ENCODE measurements at places on chromosomes 3 and 15.

GRCh38 chr15:60004846-60005351 lies 788 bp downstream of the FOXB1 start:
- DNase-seq = no peak

DNA sequence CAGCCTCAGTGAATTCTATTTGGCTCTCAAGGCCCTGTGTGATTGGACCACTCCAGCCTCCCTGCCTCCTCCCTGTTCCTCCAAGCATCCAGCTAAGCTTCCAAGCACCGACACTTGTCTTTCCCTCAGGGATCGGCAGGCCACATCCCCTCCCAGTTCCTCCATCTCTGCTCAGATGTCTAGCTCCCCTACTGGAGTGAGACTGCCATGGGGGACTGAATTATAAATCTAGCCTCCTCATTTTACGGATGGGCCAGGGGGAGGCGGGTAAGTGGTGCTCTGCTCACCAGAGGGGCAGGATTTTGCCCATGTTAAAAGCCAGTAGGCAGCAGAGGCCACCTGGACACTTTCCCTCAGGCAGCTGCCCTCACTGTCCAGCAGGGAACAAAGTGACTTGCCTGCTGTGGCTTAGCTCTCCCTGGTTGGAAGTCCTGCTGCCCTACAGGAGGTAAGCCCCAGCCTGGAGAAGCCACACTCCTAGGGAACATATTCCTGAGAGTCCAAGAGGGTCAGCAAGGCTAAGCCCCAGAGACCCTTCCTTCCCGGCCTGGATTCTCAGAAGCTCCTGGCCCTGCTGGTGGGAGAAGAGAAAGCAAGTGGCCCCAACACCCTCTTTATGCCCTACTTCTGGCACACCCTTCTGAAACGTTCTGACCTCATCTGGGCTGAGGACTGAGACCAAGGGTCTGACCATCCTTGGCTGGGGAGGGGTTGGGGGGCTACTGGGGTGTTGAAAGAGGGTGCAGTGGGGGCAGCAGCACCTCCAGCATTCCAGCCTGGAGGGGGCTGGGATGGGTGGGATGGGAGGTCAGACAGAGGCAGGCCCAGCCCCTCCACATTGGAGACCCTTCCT lies 9.1 kb upstream of the HHATL start:
- no peak for DNase-seq

DNA sequence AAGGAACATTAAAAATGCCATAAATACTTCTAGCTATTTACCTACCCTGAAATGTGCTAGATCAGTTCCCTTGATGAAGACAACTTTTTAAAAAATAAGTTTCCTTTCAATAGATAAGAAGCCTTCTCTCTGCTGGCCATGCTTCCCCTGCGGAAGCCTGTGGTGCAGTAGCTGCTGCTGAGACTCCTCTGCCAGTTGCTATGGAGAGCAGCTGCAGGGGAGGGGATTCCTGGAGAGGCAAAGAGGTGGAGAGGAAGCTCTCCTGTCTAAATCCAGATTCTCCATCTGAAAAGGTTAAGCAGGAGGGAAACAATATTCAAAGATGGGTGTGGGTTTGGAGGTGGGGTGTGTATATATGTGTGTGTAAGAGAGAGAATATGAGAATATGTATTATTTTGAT lies 69.8 kb upstream of the BFSP2 start:
- no peak for DNase-seq

DNA sequence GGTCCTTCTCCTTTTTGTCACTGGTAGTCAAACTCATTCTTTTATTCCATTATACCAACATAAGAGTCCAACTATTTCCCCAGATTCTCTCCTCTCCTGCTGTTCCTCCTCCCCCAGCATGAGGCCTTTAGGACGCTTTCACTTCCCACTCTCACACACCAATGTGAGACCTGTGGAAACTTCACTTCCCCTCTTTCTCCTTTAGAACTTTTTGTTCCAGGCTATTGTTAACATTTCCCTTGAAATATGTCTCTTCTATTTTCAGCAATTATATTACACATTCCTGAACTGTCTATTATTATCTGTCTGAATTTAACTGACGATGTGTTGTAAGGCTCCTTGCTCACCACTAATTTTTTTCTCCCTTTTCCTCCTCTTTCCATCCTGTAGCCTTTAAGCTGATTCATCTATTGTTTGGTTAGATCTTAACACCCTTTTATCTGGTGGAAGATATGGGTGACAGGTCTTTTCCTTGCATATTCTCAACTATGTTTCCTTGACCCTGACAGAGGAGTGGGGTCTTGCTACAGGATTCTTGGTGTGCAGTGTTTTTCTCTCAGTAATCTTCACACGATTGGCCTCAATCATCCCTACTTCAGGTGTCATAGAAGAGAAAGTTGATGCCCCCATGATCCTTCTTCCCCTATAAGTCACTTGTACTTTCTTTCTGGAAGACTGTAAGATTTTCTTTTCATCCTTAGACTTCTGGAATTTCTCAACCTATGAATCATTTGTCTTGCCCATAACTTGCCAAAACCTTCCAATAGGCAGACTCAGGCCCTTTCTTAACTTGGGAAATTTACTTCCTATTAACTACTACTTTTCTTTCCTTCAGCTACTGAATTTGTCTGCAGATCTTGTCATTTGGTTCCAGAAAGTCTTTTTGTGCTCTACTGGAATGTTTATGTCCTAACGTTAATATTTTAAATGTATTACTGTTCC lies 5.9 kb downstream of the CYP19A1 start:
- DNase-seq = no peak

Measured in OCI-LY7 (cell line).